ENCODE measurements at places on chromosomes 2 and 18. TPM values are rescaled to one million over a fixed set of nuclear protein-coding genes. Genes with fewer than 3 reads are reported as not detected.

The RAB17 gene
- not detected for total RNA-seq

The SCG2 gene
- total RNA-seq = not detected

The IL1RL1 gene
- total RNA-seq = 0.19 TPM

The LIMS4 gene
- 0.67 TPM for total RNA-seq

The ARMC9 gene
- 0.50 TPM for total RNA-seq

The NAT8 gene
- not detected for total RNA-seq

The LYPD6 gene
- total RNA-seq = not detected

The THOC1 gene
- 44.3 TPM for total RNA-seq

The CCDC74B gene
- total RNA-seq = 0.71 TPM

The ALK gene
- total RNA-seq = not detected

The TRABD2A gene
- total RNA-seq = 101 TPM

The NHEJ1 gene
- total RNA-seq = 16.7 TPM

The COL4A3 gene
- not detected for total RNA-seq

The HRH4 gene
- not detected for total RNA-seq

The TEX44 gene
- not detected for total RNA-seq

The ASIC4 gene
- not detected for total RNA-seq

The SLC4A3 gene
- total RNA-seq = not detected

The SLC38A11 gene
- not detected for total RNA-seq

The MAP3K19 gene
- total RNA-seq = not detected

The MOGAT1 gene
- total RNA-seq = not detected

The MATN3 gene
- not detected for total RNA-seq

The EDAR gene
- 0.89 TPM for total RNA-seq

Data from activated naive CD4-positive, alpha-beta T cell treated with anti-CD3 and anti-CD28 coated beads, Interleukin-2, amount 10 ng/mL, durations not matched to agents 5 hours and 36 hours (primary cell).